ENCODE measurements at places on chromosomes 5 and 9.

DNA sequence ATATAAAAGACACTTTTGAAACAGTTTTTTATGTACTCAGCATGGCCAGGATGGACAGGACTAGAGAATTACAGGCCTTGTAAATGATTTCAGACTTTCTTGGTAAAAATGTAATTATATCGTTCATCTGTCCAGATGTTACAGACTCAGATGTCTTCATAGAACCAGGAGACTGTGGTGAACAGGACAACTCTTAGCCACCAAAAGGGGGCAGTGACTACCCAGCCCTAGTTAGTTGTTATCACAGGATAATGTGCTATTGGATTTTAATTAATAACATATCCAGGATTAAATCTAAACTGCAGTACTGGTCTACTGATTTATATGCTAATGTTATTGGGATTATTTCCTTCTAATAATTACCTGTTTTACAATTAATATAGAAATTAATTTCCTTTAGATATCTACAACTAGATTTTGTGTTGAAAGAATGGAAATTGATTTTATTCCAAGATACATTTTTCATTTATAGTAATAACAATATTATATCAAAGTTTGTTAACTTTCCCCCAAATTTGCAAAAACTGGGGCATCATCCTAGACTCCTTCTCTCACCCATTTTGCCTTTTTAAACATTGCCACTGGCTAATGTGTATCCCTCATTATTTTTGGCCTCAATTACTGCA lies 99.4 kb downstream of the MTREX start:
- no peak overlapping the region for H3K4me3 ChIP-seq
- peaks cover 6% of the 10 kb centered on the region for H3K4me1 ChIP-seq
- no peak for DNase-seq
- no peaks in the 10 kb centered on the region for H3K36me3 ChIP-seq
- no peaks in the 10 kb centered on the region for H3K27me3 ChIP-seq
- H3K27ac ChIP-seq = no peak overlapping the region

DNA sequence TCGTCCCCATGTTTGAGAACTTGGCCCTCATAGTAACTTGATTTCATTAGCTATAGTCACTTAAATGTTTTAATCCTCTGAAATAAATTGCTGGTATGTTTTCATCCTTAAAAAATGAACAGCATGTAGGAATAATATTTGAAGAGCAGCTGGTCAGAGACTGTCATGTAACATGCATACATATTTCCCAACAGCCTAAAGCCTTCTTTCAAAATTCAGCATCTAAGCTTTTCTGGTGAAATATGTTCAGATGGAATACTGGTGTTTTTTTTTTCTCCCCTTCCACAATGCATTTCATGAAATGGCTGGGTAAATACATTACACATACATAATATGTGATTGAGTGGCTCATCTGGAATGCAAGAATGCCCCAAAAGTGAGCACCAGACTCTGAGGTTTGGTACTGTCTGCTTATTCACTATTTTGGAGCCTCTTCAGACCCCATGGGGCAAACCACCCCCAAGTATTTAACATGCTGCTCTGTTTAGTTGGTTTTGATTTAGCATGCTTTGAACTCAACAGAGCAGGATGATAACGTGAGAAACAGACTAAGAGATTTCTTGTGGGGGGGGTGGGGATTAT lies 94.0 kb downstream of the SMARCA2 start:
- DNase-seq = no peak
- peaks cover 15% of the 10 kb centered on the region for H3K4me1 ChIP-seq
- no peak overlapping the region for H3K27ac ChIP-seq
- H3K36me3 ChIP-seq = peaks cover 6% of the 10 kb centered on the region
- H3K4me3 ChIP-seq = no peak overlapping the region
- H3K27me3 ChIP-seq = no peaks in the 10 kb centered on the region

DNA sequence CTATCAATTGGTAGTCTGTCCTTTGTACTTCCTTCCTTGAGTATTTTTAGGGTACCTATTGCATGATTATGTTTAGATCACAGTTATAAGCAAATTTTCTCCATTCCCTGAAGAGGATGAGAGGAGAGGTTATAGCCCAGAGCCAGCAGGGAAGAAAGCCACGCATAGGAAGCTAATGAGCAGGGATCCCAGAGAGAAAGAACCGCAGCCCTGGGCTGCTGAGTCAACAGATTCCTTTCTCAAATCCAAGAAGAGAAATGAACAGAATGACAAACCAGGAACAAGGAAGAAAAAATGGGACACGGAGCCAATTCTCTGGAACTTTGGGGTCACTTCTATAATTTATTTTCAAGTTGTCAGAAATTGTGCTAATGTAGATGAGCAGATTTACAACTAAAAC lies 284.5 kb downstream of the RFX3 start:
- peaks cover 16% of the 10 kb centered on the region for H3K4me1 ChIP-seq
- no peaks in the 10 kb centered on the region for H3K27me3 ChIP-seq
- no peak for DNase-seq
- H3K36me3 ChIP-seq = no peaks in the 10 kb centered on the region
- H3K4me3 ChIP-seq = no peak overlapping the region

DNA sequence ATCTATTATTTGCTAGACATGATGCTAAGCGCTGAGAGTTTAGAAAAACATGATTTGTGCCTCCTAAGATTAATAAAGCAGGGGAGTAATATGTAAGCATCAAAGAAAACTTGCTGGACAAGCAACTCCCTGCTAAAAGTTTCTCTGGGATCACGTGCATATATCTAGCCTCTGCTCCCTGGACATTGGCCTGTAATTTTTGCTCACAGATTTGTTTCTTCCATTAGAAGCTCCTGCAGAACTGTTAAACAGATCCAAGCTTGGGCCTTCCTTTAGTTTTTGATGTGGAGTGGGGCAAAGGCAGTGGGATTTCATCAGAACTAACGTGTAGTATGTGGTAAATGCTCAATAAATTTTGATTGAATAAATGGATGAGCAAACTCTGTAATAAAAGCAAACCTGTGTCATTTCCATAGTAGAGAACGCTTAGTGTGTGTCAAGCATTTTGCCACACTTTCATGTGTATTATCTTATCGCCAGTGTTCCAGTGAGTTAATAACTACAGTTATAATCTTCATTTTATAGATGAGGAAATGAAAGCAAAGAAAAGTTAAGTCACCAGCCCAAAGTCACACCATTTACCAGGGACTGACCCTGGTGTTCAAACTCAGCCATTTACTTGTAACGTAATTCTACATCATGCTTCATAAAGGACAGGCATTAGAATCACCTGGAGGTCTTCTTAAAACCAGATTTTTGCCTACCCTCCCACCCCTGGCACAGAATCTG lies 100.3 kb downstream of the PCSK5 start:
- H3K27ac ChIP-seq = no peak overlapping the region
- H3K4me1 ChIP-seq = peaks cover 42% of the 10 kb centered on the region
- H3K27me3 ChIP-seq = no peaks in the 10 kb centered on the region
- H3K4me3 ChIP-seq = no peak overlapping the region
- peaks cover 4% of the 10 kb centered on the region for H3K36me3 ChIP-seq
- no peak for DNase-seq

DNA sequence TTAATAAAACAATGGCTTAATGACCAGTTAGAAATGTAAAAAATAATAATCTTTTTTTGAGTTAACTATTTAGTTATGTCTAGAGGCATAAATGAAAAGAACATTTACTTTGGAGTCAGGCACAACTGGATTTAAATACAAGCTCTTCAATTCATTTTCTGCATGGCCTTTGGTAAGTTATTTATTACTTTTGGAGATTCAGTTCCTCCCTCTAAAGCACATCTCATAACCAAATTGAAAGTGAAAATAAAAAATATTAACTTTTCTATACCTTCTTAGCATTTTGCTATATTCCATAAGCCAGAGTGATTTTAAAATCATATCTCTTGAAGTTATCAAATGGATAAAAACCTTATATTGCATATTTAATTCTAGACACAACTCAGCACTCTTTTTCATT lies 434.9 kb upstream of the SMARCA2 start:
- no peaks in the 10 kb centered on the region for H3K36me3 ChIP-seq
- DNase-seq = no peak
- H3K27me3 ChIP-seq = no peaks in the 10 kb centered on the region

DNA sequence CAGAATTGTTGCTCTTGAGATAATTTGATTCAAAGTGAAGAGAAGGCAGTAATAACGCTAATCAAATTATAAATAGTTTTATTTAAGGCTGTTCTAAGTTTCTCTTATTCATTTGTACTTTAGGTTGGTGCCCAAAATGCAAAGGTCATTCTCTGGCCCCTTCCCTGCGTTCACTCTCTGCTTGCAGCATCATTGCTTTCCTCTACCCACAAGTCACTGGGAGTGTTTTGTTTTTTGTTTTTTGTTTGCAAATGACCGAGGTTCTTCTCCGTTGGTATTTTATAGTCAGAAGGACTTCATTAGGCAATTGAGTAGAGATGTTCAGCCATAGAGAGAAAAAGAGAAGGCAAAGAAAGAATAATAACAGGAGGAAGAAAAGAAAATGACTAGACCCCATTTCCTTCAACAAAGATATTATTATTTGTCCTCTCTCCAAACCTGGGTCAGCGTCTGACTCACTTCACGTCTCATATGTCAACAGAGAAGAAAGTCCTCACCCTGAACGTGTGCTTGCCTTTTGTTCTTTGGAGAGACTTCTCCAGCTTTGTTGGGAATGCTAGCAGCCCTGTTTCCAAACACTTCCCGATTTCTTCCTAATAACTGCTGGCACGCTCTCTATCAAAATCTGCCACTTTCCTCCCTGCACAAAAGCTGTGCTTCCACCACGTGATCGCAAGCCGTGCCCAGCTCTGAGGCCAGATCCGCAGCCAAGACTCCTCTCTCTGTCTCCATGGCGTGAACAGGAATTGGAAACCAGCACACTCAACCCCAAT lies 119.8 kb downstream of the EBF1 start:
- no peak overlapping the region for H3K27ac ChIP-seq
- H3K36me3 ChIP-seq = no peaks in the 10 kb centered on the region
- H3K4me3 ChIP-seq = no peak overlapping the region
- DNase-seq = no peak
- peaks cover 6% of the 10 kb centered on the region for H3K4me1 ChIP-seq

GRCh38 chr9:3578786-3579185 lies 53.0 kb upstream of the RFX3 start:
- no peaks in the 10 kb centered on the region for H3K27me3 ChIP-seq
- peaks cover 15% of the 10 kb centered on the region for H3K4me1 ChIP-seq
- peaks cover 40% of the 10 kb centered on the region for H3K36me3 ChIP-seq
- DNase-seq = peak; percentile 31

GRCh38 chr5:38226091-38226490 lies 32.3 kb upstream of the EGFLAM start:
- no peaks in the 10 kb centered on the region for H3K4me1 ChIP-seq
- no peak overlapping the region for H3K27ac ChIP-seq
- H3K27me3 ChIP-seq = peaks cover 6% of the 10 kb centered on the region
- H3K4me3 ChIP-seq = no peak overlapping the region
- no peak for DNase-seq

DNA sequence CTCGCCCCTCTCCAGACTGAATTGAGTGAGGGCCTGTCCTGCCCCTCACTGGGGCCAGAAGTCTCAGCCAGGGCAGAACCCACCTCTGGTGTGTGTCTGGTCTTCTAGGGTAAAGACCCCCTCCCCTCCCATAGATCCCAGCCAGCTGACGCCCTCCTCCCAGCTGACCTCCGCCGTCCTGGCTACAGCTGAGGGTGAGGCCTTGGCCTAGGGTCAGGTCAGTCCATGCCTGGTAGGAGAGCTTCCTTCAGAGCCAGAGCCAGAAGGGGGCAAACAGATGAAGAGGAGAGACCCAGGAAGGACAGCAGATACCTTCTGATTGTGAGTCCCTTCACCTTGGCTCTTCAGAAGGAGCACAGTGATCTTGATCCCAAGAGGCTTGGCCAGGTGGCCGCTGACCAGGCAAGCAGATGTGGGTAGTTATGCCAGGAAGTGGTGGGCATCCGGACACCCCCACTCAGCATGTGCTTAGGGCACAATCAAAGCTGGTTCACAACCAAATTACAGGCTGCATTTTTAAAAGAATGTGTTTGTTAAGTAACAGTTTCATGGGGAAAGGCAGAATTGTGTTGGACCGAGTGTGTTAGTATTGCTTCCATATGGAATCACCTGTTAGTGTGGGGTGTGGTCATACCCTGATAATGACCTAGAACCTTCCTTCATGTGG lies 29.9 kb downstream of the JADE2 start:
- peak overlapping the region; percentile 97 for H3K27ac ChIP-seq
- H3K4me3 ChIP-seq = peak overlapping the region; percentile 79
- H3K36me3 ChIP-seq = peaks cover 14% of the 10 kb centered on the region
- peaks cover 37% of the 10 kb centered on the region for H3K4me1 ChIP-seq
- no peaks in the 10 kb centered on the region for H3K27me3 ChIP-seq
- DNase-seq = peak; percentile 19

- peaks cover 23% of the 10 kb centered on the region for H3K27me3 ChIP-seq
- H3K36me3 ChIP-seq = no peaks in the 10 kb centered on the region
- no peak overlapping the region for H3K27ac ChIP-seq
- H3K4me1 ChIP-seq = no peaks in the 10 kb centered on the region
- H3K4me3 ChIP-seq = no peak overlapping the region
Measured at GRCh38 chr5:115079924-115080623, 89.6 kb downstream of the TRIM36 start.

DNA sequence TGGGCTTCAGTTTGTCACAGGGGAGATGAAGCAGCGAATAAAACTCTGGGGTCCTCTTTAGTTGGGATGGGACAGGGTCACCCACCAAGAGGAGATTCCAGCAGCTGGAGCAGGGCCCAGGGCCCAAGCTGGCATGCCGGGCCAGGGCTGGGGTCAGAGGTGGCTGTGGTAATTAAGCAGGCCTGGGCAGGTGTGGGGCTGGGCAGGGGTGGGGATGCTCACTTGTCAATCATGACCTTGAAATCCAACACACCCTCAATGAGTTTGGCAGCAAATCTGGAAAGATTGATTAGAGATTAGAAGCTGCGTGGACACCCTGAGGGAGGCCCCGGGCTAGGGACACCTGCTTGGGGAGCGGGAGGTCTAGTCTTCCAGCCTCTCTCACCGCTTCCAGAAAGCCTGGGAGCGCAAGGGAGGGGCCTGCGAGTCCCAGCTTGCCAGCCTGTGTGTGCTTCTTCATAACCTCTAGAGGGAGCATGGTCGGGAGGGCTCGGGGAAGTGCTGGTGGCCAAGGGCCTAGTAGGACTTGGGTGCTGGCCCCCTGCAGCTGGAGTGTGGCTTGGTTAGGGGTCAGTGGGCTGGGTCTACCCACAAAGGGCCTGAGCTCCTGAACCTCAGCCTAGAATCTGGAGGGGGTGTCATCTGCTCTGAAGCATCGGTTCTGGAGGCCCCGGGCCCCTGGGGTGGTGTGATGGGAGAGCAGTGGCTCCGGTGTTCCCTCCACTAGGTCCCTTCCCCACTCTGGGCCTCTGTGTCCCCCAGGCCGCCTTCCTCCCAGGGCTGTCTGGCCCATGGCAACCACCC lies 7.6 kb downstream of the CRAT start:
- no peaks in the 10 kb centered on the region for H3K27me3 ChIP-seq
- no peak overlapping the region for H3K4me3 ChIP-seq
- no peaks in the 10 kb centered on the region for H3K4me1 ChIP-seq
- H3K27ac ChIP-seq = no peak overlapping the region
- H3K36me3 ChIP-seq = no peaks in the 10 kb centered on the region
- DNase-seq = peak; percentile 29

GRCh38 chr5:33563983-33564908 lies 123.5 kb downstream of the TARS1 start:
- no peaks in the 10 kb centered on the region for H3K36me3 ChIP-seq
- H3K4me3 ChIP-seq = no peak overlapping the region
- no peaks in the 10 kb centered on the region for H3K4me1 ChIP-seq
- H3K27me3 ChIP-seq = no peaks in the 10 kb centered on the region

- DNase-seq = no peak
- H3K27ac ChIP-seq = no peak overlapping the region
- H3K27me3 ChIP-seq = no peaks in the 10 kb centered on the region
- no peaks in the 10 kb centered on the region for H3K4me1 ChIP-seq
- H3K4me3 ChIP-seq = no peak overlapping the region
- H3K36me3 ChIP-seq = peaks cover 31% of the 10 kb centered on the region
Measured at GRCh38 chr5:873328-873727, 19.3 kb downstream of the BRD9 start.

GRCh38 chr5:91359962-91360609 lies 23.0 kb downstream of the ARRDC3 start:
- no peak overlapping the region for H3K27ac ChIP-seq
- peaks cover 17% of the 10 kb centered on the region for H3K36me3 ChIP-seq
- DNase-seq = no peak
- H3K4me3 ChIP-seq = no peak overlapping the region
- H3K27me3 ChIP-seq = peaks cover 8% of the 10 kb centered on the region
